ENCODE measurements at places on chromosomes 3 and 15.

DNA sequence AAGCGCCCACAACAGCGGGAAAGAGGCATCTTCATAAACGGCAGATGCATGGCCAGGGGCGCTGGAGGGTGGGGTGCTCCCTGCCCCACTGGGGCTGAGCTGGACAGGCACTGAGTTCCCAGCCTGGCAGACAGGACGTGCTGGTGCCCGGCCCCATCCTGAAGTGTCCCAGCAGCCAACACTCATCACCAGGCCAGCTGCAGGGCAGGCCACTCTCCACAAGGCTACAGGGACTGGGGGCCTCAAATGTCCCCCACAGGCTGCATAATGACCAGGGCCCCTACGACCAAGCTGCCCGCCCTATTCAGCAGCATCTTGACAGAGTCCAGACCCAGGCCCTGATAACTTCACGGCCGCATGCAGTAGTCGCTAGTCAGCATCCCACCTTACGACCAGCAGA, 124.1 kb upstream of the IQSEC1 start:
- no peak for DNase-seq

GRCh38 chr3:186268616-186269448, 93.2 kb downstream of the DGKG start:
- DNase-seq: no peak

- DNase-seq: no peak
These were observed 242.6 kb downstream of the PTPRG start for GRCh38 chr3:61803983-61804382.

DNA sequence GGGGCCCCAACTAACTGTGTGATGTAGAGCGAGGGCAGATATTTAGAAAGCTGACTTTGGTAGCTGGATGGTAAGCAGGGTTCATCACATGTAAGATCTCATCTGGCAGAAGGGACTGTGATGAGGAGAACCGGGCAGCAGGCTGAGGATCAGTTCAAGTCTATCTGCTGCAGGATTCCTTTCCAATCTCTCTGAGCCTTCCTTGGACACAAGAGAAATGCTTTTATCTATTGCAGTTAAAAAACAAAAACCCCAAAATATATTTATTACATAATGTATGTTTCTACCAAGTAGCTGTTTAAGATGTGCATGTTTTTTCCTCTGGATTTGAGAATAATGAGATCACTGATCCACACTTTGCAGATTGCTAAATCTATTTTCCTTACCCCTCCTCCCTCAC, 411.5 kb downstream of the RAP2B start:
- DNase-seq: no peak

DNA sequence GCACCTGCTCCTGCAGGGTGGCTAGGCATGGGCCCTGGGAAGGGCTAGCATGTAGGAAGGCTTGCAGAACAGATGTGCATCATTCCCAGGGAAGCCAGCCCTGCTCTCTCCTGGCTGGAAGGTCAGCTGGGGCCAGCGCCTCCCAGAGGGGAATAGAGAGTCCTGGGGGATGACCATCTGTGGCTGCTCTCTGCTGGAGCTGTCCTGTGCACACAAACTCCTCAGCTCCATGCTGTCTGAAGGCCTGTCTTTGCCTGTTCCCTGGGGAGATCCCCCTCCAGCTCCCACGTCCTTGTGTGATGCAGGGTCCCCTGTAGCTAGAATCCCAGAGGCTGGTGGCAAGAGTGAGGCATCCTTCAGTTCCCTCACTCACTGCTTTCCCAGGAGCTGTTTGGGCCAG, 19.3 kb downstream of the IL16 start:
- DNase-seq: no peak

DNA sequence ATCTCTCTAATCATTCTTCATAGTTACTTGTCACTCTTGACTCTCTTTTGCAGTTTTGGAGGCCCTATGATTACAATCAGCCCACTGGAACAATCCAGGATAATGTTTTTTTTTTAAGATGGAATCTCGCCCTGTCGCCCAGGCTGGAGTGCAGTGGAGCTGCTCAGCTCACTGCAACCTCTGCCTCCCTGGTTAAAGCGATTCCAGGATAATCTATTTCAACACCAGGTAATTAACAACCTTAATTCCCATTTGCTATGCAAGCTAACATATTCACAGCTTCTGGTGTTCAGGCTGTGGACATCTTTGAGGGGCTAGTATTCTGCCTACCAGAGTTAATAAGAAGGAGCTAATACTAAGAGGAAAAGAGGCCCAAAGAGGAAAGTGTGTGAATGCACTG, 1.1 kb upstream of the BLOC1S6 start:
- no peak for DNase-seq

DNA sequence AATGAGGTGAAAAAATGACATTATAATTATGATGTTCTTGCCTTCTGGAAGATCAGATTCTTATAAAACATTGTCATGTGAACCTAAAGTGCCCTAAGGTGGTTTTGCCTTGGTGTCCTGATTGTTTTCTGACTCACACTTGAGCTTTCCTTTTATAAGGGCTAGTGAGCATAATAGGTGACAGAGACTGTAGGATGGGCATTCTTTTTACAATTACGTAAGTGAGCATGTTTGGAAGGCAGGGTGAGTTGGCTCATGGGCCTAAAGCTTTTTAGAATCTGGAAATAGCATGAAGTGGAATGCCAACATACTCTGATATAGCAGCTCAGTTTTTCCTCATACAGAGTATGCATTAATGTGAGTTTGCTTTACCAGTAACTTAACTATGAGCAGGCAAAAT, 41.2 kb downstream of the CRYBG3 start:
- DNase-seq: no peak

DNA sequence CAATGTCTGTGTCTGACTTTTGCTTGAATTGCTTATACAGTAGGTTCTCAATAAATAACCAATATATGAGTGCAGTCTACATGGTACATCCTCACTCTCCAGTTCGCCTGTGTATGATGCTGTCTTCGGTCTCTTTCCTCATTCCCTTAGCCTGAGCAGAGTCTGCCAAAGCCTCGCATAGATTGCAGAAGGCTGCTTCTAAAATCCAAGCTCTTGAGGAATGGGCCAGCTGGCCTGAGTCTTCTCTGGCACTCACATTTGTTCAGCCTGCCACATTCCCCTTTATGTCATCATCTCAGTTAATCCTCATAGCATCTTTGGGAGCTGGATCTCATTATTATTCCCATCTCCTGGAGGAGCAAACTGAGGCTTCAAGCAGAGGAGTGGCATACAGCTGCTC, 27.2 kb upstream of the ADAMTS7 start:
- DNase-seq: no peak

DNA sequence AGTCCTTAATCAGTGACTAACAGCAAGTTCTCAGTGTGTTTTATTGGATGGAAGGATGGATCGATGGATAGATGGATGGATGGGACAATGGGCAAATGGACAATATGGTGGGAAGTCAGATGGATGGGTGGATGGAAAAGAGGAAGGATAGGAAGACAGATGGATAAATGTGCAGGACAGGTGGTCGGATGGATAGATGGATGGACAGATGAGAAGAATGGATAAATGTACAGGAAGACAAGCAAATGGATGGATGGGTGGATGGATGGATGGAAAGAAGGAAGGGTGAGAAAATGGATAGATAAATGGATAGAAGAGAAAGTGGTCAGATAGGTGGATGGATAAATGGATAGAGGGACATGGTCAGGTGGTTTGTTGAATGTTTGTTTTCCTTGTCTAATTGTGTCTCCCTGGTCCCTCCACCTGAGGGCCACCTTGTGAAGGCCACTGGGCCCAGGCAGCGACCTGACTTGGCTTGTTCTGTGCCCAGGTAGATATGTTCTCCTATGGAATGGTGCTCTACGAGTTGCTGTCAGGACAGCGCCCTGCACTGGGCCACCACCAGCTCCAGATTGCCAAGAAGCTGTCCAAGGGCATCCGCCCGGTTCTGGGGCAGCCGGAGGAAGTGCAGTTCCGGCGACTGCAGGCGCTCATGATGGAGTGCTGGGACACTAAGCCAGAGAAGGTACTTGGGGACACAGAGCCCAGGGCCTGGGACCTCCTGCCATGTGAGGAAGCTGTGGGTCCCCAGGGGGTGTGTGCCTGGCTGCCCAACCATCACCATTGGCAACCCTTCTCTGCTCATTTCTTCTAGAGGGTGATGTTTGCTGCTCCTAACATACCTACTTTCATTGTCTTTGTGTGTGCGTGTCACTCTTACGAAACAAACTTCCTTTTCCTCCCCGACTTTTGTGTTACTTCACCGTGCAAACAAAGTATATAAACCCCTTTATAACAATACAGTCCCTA, 137.5 kb downstream of the LRRK1 start:
- no peak for DNase-seq

GRCh38 chr3:10764259-10765051, 51.6 kb upstream of the SLC6A11 start:
- no peak for DNase-seq

- DNase-seq: no peak
These were observed 749 bp downstream of the RAB8B start for GRCh38 chr15:63189941-63190768.

GRCh38 chr15:33955945-33956344, 12.4 kb upstream of the CHRM5 start:
- no peak for DNase-seq

Measured in stromal cell of bone marrow (primary cell).